ENCODE measurements at places on chromosomes 13 and 19. TPM values are rescaled to one million over a fixed set of nuclear protein-coding genes. Genes with fewer than 3 reads are reported as not detected.

DNA sequence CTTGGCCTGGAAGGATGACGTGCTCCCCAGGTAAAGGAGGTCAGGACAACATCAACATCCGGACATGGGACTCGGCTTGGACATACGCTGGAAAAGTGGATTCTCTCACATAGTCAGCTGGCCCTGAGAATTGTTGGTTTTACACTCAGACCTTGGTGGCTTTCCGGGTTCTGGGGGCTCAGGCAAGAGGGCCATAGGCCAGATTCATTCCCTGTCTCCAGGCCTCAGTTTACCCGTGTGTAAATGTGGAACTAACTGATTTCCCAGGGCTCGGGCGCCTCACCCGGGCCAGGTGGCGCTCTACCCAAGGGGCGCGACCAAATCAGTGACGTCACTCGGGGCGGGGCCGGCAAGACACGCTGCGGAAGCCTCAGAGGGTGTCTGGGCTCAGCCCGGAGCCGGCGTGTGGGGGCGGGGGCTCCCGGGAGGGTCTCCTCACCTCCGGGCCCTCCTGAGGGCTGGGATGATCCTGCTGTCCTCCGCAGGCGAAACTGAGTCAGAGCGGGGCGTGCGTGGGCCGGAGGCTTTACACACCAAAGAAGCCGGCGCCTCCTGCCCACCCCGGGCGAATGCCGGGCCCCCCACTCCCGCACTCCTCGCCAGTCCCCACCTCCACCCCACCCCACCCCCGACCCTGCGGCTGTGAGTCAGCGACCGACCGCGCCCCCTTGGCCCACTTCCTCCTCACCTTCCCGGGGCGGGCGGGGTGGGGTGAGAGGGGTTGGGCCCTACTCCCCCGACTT is 862 bp upstream of the VASP start:
- H3K4me3 ChIP-seq = peak overlapping the region; percentile 96
- H3K4me1 ChIP-seq = peaks cover 1% of the 10 kb centered on the region
- no peaks in the 10 kb centered on the region for H3K27me3 ChIP-seq
- peak; percentile 96 for DNase-seq
- peak overlapping the region; percentile 89 for H3K27ac ChIP-seq

GRCh38 chr19:41703602-41704293 is 4.7 kb upstream of the CEACAM5 start:
- H3K4me1 ChIP-seq = peaks cover 3% of the 10 kb centered on the region
- H3K4me3 ChIP-seq = no peak overlapping the region
- H3K27me3 ChIP-seq = no peaks in the 10 kb centered on the region

GRCh38 chr19:32265995-32266394 is 79.4 kb upstream of the ZNF507 start:
- H3K4me3 ChIP-seq = no peak overlapping the region
- H3K4me1 ChIP-seq = no peaks in the 10 kb centered on the region
- no peaks in the 10 kb centered on the region for H3K36me3 ChIP-seq
- no peak overlapping the region for H3K27ac ChIP-seq
- H3K27me3 ChIP-seq = peaks cover 6% of the 10 kb centered on the region
- DNase-seq = no peak

DNA sequence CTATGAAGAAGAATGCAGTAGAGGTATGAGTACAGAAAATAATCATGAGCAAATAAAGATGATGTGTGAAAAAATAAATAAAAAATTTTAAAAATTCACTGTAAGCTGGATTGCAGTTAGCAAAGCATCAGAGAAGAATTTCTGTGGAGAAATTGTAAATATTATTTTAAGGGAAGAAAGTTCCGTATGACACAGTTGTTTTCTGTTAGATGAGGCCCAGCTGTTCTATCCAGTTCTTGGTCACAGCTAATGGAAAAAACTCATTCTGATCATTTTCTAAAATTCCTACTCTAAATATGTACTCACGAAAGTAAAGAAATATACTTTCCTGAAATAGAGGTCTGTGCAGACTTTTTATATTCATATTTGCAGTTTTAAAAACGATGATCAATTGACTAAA is 578.8 kb downstream of the DCT start:
- H3K27ac ChIP-seq = no peak overlapping the region
- no peak for DNase-seq
- H3K4me3 ChIP-seq = no peak overlapping the region
- H3K36me3 ChIP-seq = no peaks in the 10 kb centered on the region

MAMSTR gene
- 0.07 TPM for polyA plus RNA-seq

AMH gene
- polyA plus RNA-seq = not detected

All from liver (tissue), 10 donors.